ENCODE measurements at places on chromosomes 16 and 17.

- no peak for DNase-seq
Measured at GRCh38 chr16:28040039-28040438, 23.5 kb downstream of the GSG1L start.

- no peak for DNase-seq
Measured at GRCh38 chr16:26708428-26708827, 358.3 kb upstream of the C16orf82 start.

DNA sequence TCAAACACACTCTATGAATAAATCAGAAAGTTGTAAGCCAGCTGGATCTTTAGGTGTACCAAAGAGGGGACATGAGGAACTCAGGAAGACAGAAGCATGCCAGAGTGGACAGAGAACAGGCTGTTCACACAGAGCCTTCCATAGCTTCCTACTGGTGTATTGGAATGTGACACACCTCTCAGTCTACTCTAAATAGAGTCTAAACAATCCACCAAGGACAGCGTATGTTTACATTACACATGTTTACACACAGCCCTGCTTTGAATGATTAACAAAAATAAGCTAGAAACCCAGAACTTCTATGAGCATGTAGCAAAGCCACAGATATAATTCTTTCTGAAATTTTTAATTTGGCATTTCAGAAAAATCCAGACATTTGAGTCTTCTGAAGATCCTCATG, 1279.0 kb upstream of the CDH8 start:
- no peak for DNase-seq

DNA sequence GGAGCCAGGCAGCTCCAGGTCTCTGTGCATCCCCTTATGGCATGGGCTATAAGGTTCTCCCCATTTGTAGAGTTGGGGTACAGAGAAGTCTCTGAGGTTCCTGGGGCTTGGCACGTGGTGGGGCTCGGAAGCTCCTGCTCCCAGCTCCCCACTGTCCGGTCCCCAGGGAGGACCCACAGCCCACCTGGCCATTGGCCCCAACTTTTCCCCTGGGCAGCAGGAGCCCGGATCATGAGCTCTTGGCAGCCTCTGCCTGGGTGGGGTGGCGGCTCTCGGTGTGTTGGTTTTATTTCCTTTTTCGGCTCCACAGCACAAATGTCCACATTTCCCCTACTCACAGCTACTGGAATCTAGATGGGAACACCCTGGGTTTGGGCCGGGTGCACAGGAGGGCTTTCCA, 30.5 kb downstream of the GSE1 start:
- DNase-seq, result no peak

DNA sequence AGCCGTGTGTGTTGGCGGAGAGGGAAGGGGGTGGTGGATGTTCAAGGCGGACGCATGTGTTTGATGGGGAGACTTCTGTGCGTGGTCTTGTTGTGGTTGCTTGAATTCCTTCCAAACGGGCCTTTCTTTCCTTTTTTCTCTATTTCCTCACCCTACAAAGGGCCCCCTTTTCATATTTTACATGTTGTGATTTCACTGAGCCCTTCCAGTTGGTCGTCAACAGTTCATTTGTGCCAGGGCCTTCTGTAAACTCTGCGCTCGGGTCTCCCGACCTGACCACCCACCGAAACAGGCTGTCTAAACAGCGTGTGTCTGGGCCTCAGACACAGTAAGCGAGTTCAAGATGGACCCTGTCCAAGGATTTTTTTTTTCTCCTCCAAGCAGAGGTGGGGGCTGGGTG, 228.4 kb downstream of the IRF8 start:
- DNase-seq, result no peak

DNA sequence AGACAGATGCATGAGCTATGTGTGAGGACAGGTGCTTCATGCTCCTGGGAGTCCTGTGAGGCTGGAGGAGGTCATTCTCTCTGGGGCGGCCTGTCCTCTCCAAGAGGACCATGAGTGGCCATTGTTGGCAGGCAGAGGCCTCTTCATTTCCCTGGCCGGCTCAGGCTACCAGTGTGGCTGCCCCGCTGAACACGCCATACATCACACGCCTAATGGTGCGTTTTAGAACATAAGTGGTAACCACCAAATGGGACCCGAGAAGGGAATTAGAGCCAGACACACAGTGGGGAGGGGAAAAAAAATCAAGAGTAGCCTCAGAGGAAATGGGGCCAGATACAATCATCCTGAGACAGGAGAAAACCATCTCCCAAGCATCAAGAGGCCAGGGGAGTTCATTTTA, 140.0 kb downstream of the SPACA3 start:
- no peak for DNase-seq

GRCh38 chr17:40980596-40980995, 3.5 kb downstream of the KRT40 start:
- no peak for DNase-seq

- DNase-seq, result peak; percentile 83
Measured at GRCh38 chr17:7436556-7437368, 1.5 kb downstream of the TMEM102 start.

DNA sequence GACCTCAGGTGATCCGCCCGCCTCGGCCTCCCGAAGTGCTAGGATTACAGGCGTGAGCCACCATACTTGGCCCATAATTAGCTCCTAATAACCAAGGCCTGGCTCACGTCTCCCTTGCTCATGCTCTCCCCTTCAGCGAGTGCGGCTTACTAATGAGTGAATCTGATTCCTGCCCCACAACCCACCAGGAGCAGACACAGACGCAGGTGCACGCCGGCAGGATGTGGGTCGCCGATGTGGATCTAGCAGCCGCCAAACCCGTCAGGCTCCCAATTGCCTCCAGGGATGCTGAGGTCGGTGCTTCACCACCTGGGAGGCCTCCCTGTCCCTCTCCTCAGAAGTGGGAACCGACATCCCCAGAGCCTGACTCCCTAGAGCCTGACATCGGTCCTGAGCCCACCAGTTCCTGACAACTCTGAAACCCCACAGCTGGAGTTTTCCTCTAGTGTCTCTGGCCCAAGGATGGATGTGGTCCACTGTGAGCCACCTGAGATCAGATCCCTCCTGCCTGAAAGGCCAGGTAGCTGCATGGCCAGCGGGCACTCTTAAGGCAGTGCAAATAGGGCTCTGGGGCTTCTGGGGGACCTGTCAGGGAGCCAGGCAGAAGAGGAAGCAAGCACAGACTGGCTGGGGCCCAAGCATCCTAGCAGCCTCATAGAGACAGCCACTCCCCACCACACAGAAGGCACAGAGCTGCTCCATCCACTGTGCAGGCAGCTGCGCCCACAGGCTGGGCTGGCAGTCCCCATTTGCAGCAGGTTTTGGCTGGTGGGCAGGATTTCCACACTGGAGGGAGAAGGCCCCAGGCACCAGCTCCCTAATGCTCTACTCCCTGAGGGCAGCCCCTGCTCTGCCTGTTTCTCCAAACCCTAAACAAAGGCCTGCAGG, 10.8 kb downstream of the EXOC7 start:
- DNase-seq, result no peak

GRCh38 chr17:29376667-29377270, 13.4 kb upstream of the TAOK1 start:
- DNase-seq, result no peak

GRCh38 chr16:25035494-25036405, 20.6 kb upstream of the ARHGAP17 start:
- DNase-seq, result no peak
